Body of pancreas (tissue), 4 donors: ENCODE measurements at places on chromosomes 2 and 18. TPM values are rescaled to one million over a fixed set of nuclear protein-coding genes. Genes with fewer than 3 reads are reported as not detected.

The CYS1 gene
- 30.4 TPM for total RNA-seq

The CNRIP1 gene
- total RNA-seq = 5.7 TPM

The TLK1 gene
- total RNA-seq = 48.1 TPM

The LYPD6 gene
- total RNA-seq = 2.9 TPM

The HTR2B gene
- not detected for total RNA-seq

The ATIC gene
- 30.3 TPM for total RNA-seq

The CLASP1 gene
- 44.2 TPM for total RNA-seq

The KCNE4 gene
- 4.6 TPM for total RNA-seq

- H3K4me3 ChIP-seq = no peak overlapping the region
- no peaks in the 10 kb centered on the region for H3K27me3 ChIP-seq
- H3K4me1 ChIP-seq = no peaks in the 10 kb centered on the region
- H3K27ac ChIP-seq = no peak overlapping the region
- DNase-seq = peak; percentile 23
These were observed 12.5 kb upstream of the CHAC2 start for GRCh38 chr2:53755121-53755520.

GRCh38 chr2:133581010-133581760 lies 12.9 kb upstream of the NCKAP5 start:
- no peak overlapping the region for H3K4me3 ChIP-seq
- H3K4me1 ChIP-seq = peaks cover 7% of the 10 kb centered on the region
- H3K36me3 ChIP-seq = no peaks in the 10 kb centered on the region
- H3K27ac ChIP-seq = no peak overlapping the region

DNA sequence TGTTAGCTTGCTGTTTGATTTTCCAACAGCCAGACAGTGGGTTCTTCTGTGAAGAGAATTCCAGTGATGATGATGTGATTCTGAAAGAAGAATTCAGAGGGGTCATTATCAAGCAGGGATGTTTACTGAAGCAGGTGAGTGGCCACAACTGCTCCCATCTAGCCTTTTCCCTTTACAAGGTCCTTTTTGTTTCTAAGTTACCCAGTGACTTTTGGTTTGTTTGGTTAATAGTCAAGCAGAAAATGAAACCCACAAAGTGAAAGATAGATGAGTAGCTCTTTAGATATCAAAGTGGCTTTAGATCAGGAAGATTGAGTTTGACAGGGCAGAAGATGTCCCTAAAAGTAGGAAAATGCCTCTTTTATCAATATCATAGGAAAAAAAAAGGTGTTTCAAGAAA lies 23.3 kb downstream of the PLEK start:
- no peaks in the 10 kb centered on the region for H3K36me3 ChIP-seq
- no peak overlapping the region for H3K27ac ChIP-seq
- H3K4me3 ChIP-seq = no peak overlapping the region
- no peaks in the 10 kb centered on the region for H3K4me1 ChIP-seq
- DNase-seq = no peak

- no peak overlapping the region for H3K27ac ChIP-seq
- no peaks in the 10 kb centered on the region for H3K36me3 ChIP-seq
- DNase-seq = no peak
- H3K4me1 ChIP-seq = no peaks in the 10 kb centered on the region
These were observed 970.2 kb upstream of the PIK3C3 start for GRCh38 chr18:40984856-40985255.

DNA sequence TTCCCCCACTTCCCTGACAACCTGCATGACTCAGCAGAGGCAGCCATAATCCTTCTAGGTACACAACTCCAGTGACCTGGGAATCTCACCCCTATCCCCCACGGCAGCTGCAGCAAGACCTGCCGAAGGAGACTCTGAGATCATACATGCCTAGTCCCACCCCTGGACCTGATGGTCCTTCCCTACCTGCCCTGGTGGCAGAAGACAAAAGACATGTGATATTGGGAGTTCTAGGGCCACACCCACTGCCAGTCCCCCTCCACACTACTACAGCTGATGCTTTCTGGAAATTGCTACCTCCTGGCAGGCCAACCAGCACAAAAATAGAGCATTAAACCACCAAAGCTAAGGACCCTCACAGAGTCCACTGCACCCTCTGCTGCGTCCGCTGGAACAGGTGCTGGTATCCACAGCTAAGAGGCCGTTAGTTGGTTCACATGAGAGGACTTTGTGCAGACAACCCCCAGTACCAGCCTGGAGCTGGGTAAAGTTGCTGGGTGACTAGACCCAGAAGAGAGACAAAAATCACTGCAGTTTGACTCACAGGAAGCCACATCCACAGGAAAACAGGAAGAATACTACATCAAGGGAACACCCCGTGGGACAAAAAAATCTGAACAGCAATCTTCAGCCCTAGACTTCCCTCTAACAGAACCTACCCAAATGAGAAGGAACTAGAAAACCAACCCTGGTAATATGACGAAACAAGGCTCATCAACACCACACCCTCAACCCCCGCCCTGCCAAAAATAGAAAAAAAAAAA lies 12.5 kb downstream of the MARCO start:
- no peak for DNase-seq
- no peaks in the 10 kb centered on the region for H3K4me1 ChIP-seq
- H3K36me3 ChIP-seq = no peaks in the 10 kb centered on the region
- H3K4me3 ChIP-seq = no peak overlapping the region
- H3K27me3 ChIP-seq = no peaks in the 10 kb centered on the region
- H3K27ac ChIP-seq = no peak overlapping the region

DNA sequence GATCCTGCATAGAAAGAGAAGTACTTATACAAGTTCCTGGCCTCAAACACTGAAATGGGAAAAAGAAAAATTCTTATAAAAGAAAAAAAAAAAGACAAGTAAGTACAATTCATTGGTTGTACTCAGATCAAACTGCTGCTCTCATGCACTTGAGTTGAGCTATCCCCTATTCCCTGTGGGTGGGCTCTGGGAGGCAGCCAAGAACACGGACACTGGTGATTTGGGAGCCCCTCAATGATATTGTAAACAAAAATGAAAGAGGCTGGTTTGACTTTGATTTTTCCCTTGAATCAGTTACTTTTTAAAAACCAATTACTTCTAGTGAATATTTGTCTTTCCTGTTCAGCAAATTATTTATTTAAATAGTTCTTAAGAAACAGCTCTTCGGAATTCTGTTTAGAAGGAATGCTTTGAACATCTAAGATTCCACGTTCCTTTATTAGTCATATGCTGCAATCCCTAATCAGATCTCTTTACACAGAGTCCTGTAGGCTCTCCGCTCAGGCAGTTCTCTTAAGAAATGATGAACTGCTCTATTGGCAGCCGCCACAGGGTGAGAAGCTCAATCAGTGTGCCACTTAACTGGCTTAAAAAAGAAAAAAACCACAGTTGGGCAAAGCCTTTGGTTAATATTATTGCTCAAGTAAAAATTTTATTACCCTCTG lies 225.1 kb downstream of the TMEM182 start:
- no peak overlapping the region for H3K27ac ChIP-seq
- no peaks in the 10 kb centered on the region for H3K4me1 ChIP-seq
- no peaks in the 10 kb centered on the region for H3K36me3 ChIP-seq
- DNase-seq = no peak

GRCh38 chr2:217523286-217523685 lies 479.5 kb downstream of the TNS1 start:
- no peaks in the 10 kb centered on the region for H3K27me3 ChIP-seq
- no peak overlapping the region for H3K4me3 ChIP-seq
- no peaks in the 10 kb centered on the region for H3K4me1 ChIP-seq
- DNase-seq = no peak

DNA sequence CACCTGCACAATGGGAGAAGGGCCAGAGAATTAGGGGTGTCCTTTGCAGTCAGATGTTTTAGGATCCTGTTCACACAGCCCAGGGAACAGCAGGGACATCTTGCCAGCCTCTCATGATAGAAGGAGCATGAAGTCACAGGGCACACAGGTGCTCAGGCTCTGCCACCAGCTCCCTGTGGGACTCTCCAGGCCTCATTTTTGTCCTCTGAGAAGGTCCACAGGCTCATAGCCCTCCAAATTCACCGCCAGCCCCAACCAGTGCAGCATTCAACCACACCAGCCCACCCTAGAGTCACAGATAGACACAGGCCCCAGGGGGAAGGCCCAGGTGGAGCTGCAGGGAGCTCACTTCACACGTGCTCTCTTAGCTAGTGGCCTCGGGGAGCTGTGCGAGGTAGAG lies 391.7 kb downstream of the TNS1 start:
- no peak overlapping the region for H3K4me3 ChIP-seq
- H3K4me1 ChIP-seq = no peaks in the 10 kb centered on the region
- DNase-seq = no peak
- H3K27me3 ChIP-seq = no peaks in the 10 kb centered on the region

GRCh38 chr2:111235192-111236015 lies 114.7 kb downstream of the BCL2L11 start:
- H3K4me3 ChIP-seq = no peak overlapping the region
- peaks cover 6% of the 10 kb centered on the region for H3K4me1 ChIP-seq
- DNase-seq = no peak
- no peaks in the 10 kb centered on the region for H3K36me3 ChIP-seq
- H3K27me3 ChIP-seq = no peaks in the 10 kb centered on the region
- no peak overlapping the region for H3K27ac ChIP-seq

GRCh38 chr2:151619337-151619989 lies 114.8 kb downstream of the NEB start:
- no peaks in the 10 kb centered on the region for H3K36me3 ChIP-seq
- no peaks in the 10 kb centered on the region for H3K27me3 ChIP-seq
- H3K4me3 ChIP-seq = no peak overlapping the region
- no peak overlapping the region for H3K27ac ChIP-seq

DNA sequence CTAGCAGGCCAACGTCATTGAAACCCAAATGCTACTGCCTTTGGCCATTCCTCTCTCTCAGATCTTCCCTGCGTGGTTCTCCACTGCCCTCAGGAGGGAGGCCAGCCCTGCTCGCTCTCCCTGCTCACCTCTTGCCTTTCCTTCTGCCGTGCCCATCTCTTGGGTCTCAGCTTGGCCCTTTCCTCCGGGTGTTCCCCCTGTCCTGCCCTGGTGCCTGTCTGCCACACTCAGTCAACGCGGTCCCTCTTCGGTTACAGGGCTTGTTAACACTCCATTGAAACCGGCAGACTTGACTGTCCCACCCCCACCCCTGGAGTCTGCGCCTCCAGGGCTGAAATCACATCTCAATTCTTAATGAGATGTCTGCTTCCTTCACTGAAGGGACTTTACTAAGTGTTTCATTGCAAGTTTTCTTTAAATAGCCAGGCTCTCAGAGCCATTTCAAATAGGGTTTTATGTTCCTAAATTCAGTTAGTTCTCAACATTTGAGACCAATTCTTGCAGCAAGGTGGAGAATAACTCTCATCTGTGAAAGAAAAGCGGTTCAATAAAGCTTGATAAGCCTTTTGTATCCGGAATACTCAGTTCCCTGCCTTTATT lies 237.6 kb downstream of the DYSF start:
- H3K4me1 ChIP-seq = no peaks in the 10 kb centered on the region
- H3K4me3 ChIP-seq = no peak overlapping the region
- no peaks in the 10 kb centered on the region for H3K27me3 ChIP-seq
- H3K36me3 ChIP-seq = no peaks in the 10 kb centered on the region

GRCh38 chr2:160220545-160221009 lies 20.5 kb upstream of the ITGB6 start:
- no peak overlapping the region for H3K4me3 ChIP-seq
- no peak overlapping the region for H3K27ac ChIP-seq
- no peak for DNase-seq
- no peaks in the 10 kb centered on the region for H3K36me3 ChIP-seq
- H3K4me1 ChIP-seq = peaks cover 5% of the 10 kb centered on the region

GRCh38 chr2:239162141-239162821 lies 238.5 kb downstream of the HDAC4 start:
- H3K27me3 ChIP-seq = no peaks in the 10 kb centered on the region
- no peak overlapping the region for H3K4me3 ChIP-seq
- H3K36me3 ChIP-seq = no peaks in the 10 kb centered on the region
- no peak overlapping the region for H3K27ac ChIP-seq
- H3K4me1 ChIP-seq = no peaks in the 10 kb centered on the region

DNA sequence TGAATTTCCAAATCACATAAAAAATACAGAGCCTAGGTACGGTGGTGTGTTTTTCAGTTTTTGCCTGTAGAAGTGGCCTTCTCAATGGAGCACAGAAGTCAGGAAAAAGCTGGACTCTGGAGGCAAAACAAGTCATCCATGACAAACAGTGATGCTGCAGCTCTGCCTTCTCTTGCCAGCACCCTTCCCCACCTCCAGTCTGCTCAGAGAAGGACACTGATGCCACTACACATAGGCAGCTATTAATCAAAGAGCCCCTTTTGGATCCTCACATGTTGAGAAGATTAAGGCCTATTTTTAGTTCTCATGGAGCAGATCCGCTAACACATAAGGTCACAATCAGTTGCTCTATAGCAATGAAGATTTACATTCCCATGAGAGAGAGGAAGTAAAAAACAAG lies 181.6 kb upstream of the GALNT5 start:
- H3K27ac ChIP-seq = no peak overlapping the region
- H3K4me1 ChIP-seq = no peaks in the 10 kb centered on the region
- H3K4me3 ChIP-seq = no peak overlapping the region
- H3K36me3 ChIP-seq = no peaks in the 10 kb centered on the region

DNA sequence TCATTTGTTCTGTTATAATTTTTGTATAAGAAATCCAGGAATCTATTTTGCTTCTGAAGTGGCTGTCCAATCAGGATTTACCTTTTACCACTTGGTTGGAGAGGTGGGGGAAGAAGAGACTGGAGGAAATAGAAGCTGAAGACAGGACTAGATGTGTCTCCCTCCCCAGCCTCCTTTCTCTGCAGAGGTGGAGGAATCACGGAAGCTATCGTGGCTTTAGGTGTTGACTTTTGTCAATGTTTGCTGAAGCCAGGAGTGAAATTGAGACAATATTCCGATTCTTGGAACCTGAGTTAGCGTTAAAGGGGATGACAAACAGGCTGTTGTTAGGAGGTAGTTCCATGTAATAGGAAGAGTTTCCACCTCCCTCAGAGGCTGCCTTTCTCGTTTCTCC lies 43.5 kb downstream of the PDCL3 start:
- no peak overlapping the region for H3K27ac ChIP-seq
- DNase-seq = no peak
- H3K27me3 ChIP-seq = no peaks in the 10 kb centered on the region
- H3K36me3 ChIP-seq = no peaks in the 10 kb centered on the region

GRCh38 chr2:3595985-3596384 lies 1.1 kb downstream of the COLEC11 start:
- DNase-seq = no peak
- no peak overlapping the region for H3K4me3 ChIP-seq
- H3K27me3 ChIP-seq = no peaks in the 10 kb centered on the region
- H3K27ac ChIP-seq = no peak overlapping the region
- no peaks in the 10 kb centered on the region for H3K4me1 ChIP-seq
- H3K36me3 ChIP-seq = no peaks in the 10 kb centered on the region

DNA sequence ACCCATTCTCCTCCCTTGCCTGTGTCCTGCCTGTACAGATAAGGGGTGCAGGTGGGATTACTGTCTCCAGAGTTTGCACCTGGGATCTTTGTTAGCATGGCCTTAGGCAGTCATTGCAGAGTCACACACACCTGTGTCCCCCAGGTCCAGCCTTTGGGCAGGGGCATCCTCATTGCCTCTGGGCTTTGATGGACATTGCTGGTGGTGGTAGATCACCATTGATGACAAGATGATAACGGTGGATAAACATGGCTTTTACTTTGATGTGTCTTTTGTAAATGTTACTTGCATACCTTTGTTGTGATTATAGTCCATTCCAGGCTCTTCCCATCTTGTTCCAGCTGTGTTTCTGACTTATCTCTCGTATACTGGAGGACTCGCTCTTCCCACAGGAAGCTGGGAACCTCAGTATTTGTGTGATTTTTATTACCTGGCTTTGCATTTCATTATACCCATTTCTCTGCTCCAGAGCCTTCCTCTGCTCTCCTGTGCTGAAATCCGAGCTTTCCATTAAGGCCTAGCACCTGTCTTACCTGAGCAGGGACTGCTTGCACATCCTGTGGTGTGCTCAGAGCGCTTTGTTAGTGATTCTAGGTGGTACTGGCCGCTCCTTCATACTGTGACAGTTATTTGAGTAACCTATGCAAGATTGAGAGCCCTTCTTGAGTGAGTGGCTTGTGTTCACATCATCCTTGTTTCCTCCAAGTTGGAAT lies 79.2 kb downstream of the PTPRM start:
- H3K27ac ChIP-seq = no peak overlapping the region
- H3K4me3 ChIP-seq = no peak overlapping the region
- H3K27me3 ChIP-seq = no peaks in the 10 kb centered on the region
- no peaks in the 10 kb centered on the region for H3K36me3 ChIP-seq
- no peak for DNase-seq
